Large intestine (tissue), 12 donors: ENCODE measurements at places on chromosomes 1 and 21. TPM values are rescaled to one million over a fixed set of nuclear protein-coding genes. Genes with fewer than 3 reads are reported as not detected.

BTBD8 gene
- polyA plus RNA-seq: 8.6 TPM

MYBPH gene
- polyA plus RNA-seq: 0.45 TPM

LAX1 gene
- 0.27 TPM for polyA plus RNA-seq

DNA sequence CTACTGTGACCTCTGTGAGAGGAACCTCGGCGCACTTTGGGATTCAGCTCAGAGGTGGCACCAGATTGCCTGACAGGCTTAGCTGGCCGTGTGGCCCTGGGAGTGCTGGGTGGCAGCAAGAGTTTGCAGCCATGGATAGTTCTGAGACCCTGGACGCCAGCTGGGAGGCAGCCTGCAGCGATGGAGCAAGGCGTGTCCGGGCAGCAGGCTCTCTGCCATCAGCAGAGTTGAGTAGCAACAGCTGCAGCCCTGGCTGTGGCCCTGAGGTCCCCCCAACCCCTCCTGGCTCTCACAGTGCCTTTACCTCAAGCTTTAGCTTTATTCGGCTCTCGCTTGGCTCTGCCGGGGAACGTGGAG lies 67.5 kb downstream of the DISC1 start:
- DNase-seq: no peak

DNA sequence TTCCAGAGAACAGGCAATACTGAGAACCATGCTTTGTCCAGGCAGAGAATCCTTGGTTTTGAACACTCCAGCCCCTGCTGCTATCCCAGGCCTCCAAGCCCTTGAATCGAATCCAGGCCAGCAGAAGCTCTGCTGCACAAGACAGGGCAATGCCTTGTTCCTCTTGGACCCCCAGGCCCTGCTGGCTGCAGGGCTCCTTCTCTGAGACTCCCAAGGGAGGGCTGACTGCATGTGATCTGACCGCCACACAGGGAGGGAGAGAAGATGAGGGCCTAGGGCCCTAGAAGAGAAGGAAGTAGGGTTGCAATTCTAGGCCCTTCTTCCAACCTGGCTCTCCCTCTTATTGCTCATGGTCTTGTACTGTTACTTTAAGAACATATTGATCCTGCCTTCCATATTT lies 160.6 kb upstream of the EDN2 start:
- DNase-seq: no peak

- no peak for DNase-seq
Observed at GRCh38 chr1:26965213-26965612, 4.9 kb upstream of the KDF1 start.

DNA sequence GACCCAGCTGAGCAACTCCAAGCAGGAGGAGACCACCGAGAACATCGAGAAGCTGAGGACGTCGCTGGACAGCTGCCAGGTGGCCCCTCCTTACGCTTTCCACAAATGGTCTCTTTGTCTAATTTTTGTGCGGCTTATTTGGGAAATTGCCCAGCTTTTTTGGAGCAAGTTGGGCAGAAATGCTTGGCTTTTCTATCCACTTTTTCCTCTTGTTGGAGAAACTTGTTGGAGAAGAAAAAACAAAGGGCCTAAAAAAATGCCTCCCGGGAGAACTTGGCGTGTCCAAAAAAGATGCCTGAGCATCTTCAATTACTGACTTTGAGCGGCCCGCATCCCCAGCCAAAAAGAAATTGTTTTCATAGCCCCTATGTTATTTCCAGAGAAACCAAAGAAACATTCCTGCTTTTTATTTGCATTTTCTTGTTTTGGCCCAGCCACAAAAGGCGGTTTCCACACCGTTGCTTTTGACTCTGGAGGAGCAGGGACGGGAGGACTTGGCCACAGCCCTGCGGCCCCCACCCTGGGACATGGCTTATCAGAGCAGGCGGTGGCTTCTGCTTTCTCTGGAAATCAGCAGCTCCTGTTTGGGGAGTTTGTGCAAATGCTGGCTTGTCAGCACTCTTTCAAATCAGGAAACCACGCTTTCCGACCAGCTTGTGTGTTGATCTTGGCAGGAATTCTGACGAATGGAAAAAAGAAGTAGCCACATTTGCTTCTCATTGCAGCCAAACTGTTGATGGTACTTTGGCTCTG lies 81.2 kb upstream of the EFHD2 start:
- DNase-seq: no peak

- peak; percentile 82 for DNase-seq
Observed at GRCh38 chr21:14215971-14216641, at the start of gene RBM11. Gene RBM11, plus strand, starts transcription at chr21:14216157. Its CDS starts 30 bp downstream, at chr21:14216187.

DNA sequence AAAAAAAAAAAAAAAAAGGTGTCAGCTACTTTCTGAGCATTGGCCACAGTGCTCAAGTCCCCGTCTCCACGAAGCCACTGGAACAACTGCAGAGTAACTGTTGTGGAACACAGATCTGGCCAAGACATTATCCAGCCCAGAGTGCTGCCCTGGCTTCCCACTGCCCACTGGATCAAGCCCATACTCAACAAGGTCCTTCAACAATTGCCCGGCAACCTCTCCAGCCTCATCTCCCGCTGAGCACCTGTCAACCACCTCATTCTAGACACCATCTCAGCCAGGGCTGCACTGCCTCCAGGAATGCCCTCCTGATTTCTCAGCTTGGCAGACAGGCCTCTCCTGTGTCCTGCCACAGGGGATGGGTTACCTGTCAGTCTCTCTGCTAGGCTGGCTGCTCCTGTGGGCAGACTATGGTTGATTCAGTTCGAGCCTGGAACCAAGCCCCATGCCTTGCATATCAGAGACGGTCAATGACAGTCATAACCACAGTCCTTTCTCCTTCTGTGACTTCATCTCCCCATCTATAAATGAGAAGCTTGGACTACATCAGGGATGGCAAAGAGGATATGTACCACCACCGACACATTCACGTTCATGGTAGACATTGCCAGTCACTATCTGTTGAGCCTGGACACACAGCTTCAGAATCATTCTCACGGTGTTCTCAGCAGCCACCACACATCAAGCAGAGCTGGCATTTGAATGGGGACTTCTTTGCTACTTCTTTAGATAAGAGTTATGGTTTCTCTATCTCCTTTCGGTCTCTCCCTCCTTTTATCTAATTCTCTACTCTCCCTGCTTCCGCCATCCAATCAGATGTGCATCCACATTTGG lies 76.9 kb downstream of the MRPL37 start:
- no peak for DNase-seq

DNA sequence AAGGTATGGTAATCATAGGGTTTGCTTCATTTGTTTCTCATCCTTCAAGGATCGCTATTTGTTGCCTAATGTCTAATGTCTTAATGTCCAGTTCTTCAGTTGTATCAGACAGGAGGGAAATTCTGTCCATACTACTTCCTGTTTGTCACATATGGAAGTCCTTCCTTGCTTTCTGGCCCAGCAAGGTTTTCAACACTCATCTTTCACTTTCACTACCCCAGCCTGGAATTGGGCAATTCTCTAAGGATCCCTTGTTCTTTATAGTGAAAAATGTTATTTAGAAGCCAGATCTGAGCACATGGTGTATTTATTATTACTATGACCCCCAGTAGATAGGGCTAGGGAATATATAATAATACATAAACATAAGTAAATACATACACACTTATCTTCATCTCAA lies 50.6 kb upstream of the SLC35A3 start:
- DNase-seq: no peak

DNA sequence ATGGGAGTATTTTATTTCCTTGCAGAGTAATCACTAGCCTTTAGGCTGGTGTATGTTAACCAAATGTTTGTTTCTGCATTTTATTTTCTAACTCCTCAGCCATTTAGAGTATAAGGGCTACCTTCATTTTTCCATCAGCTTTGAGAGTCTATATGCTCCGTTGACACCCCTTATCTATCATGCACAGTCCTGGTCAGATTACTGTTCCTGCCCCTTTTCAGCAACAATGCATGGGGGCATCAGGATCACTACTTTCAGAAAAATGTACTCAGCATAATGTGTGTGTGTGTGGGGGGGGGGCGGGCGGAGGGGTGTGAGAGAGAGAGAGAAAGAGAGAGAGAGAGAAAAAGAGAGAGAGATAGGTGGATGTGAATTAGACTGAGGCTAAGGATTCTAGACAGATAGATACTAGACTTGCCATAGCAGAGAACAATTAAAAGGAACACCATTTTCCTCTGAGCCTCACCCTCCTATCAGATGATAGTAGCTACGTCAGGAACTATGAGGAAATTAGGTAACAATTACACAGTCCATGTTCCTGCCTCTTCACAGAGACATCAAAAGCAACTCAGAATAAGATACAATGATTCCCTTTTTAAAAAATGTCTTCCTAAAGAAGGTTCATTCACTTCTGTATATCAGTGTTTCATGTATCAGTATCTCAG lies 40.8 kb downstream of the FCER1A start:
- DNase-seq: no peak
